ENCODE measurements at places on chromosomes 12 and 14. TPM values are rescaled to one million over a fixed set of nuclear protein-coding genes. Genes with fewer than 3 reads are reported as not detected.

The MSI1 gene
- total RNA-seq: 10.7 TPM

The ASIC1 gene
- total RNA-seq: 25.1 TPM

DNA sequence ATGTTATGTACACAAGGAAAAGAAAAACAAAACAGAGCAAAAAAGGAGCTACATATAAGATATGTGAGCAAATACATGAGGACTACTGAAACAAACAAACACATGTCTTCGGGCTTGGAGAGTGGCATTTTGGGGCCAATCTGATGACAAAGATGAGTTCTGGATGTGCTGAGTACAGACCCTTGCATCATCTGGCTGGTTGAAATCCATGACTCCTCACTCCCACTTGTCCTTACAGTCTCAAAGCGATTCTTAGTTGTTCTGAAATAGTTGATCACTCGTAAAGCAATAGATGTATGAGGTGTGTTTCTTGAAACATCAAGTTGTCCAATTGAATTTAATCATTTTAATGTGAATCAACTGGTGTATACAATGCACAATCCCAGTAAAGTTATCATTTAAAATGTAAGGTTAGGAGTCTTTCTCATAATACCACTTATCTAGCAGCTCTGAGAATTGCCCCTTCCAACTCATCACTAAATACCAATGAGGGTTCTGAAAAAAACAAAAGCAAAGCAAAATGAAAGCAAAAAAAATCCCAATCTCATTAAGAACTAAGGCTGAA is 136.9 kb downstream of the ITPR2 start:
- DNase-seq: no peak

DNA sequence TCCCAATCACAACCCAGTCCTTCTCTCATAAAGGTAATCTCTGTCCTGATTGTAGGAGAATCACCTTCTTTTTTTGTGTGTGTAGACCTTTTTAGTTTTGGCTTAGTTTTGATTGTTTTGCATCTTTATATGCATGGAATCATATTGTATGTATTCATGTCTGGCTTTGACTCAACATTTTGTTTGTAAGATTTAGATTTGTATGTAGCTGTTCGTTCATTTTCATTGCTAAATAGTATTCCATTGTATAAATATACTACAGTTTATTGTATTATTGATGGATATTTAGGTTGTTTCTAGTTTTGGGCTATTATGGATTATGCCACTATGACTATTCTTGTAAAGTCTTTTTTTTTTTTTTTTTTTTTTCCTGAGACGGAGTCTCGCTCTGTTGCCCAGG is 10.5 kb downstream of the ERC1 start:
- DNase-seq: no peak

DNA sequence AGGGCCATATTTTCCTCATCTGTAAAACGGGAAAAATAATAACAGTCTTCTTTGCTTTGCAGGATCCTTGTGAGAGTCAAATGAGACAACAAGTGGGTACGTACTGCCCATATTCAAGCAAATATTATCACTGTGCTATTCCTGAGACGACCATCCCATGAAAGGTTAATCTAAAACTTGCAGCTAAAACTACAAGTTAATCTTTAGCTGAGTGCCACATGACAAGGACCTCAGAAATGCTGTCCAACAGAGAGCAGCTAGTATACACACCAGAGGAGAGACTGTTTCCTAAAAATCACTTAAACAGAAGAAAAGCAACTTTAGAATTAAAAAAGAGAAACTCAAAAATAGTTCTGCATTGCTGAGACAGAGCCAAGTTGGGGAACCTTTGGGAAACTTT is 162.7 kb upstream of the TMTC2 start:
- no peak for DNase-seq

DNA sequence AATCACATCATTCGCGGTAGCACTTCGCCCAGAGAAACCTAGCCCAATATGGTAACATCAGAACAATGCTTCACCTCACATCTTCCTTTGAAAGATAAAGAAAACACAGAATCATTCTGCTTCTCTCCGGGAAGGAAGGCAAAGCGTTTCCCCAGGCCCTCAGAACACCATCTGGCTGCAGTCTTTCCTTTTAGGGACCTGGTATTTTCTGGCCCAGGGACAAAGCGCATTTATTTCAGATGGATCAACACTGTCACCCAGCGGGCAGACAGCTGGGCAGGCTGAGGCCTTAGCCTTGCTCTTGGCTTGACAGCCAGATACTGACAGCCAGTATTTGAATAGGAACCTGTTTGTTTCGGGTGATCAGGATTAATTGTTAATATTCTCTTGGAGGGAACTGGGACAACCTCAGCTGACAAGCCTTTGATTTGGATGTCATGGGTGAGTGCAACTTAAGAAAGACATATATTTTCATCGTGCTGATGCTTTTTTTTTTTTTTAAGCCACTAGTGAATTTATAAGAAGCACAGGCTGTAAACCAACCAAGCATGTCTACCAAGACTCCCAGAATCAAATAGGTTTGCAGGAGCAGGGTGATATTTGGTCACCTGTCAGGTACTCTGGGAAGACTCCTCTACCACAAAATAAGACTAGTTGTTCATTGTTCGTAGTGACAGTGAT is 118.9 kb downstream of the VEZT start:
- DNase-seq: peak; percentile 77

DNA sequence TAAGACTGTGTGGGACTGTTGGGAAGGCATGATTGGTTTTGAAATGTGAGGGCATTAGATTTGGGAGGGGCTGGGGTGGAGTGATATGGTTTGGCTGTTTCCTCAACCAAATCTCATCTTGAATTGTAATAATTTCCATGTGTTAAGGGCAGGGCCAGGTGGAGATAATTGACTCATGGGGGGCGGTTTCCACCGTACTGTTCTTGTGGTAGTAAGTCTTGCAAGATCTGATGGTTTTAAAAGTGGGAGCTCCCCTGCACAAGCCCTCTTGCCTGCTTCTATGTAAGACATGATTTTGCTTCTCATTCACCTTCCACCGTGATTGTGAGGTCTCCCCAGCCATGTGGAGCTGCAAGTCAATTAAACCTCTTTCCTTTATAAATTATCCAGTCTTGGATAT is 76.6 kb upstream of the PPFIA2 start:
- DNase-seq: no peak

DNA sequence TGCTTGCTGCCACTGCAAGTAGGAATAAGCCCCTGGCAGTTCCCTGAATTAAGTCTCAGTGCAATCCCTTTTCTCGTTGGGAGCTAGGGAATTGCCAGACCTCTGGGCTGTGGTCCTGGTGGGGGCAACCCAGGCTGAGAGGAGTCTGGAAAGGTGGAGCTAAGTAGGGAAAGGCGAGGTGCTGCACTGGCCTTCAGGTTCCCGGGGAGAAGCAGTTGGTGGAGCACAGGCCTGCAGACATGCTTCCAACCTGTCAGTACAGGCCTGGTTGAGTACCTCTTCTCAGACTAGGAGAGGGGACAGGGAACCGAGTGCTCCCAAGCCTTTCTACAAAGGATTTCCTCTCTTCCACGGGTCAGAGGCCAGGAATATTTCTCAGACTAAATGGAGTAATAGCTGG is 1.5 kb downstream of the NRIP2 start:
- DNase-seq: no peak

DNA sequence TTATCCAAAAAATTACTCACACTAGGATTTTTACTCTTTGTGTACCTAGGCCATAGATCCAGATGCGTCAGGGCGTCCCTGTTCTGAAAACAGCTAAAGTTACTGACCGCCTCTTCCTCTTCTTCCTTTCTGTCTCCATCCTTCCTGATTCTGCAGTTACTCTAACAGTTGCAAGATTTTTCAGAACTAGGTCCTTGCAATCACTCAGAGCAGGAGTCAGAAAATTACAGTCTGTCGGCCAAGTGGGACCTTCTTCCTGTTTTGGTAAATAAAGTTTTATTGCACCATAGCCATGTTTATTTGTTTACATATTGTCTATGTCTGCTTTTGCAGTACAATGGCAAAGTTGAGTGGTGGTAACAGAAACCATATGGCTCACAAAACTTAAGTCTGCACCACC is 25.6 kb upstream of the FGF6 start:
- no peak for DNase-seq

DNA sequence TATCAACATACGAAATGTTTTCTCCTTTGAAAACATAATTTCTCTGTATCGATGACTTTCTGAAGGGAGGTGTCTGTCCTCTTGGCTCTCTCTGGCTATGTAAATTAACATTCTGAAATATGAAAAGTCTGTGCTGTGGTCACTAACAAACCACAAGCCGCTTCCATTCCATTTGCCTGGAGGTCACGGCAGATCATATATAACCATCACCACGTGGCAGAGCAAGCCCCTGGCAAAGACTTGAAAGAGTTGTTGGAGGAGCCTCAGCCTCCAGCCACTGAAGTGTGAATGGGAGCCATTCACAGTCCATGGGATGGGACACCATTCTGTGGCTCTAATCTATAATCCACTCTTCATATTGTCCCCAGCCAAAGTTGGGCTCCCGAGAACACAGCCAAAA is 39.6 kb downstream of the CDKL1 start:
- DNase-seq: no peak

DNA sequence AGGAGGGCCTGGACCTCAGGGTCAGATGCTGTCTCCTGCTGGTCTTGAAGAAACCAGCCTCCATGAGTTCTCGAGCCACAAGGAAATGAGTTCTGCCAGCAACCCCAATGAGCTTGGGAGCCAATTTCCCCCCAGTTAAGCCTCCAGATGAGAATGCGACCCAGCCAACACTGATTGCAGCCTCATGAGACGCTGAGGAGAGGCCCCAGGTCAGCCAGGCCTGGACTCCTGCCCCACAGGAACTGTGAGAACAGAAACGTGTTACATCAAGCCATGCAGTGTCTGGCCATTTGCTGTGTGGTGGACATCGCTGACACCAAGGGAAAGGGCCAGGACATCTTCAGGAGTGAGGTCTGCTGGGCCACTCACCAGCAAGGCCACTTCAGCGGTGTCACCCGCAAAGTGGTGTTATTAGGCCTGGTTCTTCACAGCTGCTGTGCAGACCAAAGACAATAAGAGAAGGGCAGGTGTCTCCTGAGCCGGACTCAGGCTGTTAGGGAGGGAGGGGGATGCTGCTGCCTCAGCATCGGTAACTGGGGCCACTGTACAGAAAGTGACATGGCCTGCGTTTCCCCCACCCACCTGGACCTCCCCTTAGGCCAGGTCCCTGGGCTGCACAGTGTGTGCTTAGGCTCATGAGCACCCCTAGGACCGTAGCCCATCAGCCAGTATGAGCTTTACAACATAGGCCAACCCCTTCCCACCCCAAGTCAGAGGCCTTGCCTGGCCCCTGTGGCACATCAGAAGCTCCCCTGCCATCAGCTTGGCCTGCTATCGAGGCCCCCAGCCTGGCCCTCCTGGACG is 272.4 kb upstream of the RTL1 start:
- no peak for DNase-seq

- peak; percentile 57 for DNase-seq
Measured at GRCh38 chr14:92603309-92604242, 90.0 kb downstream of the RIN3 start.

DNA sequence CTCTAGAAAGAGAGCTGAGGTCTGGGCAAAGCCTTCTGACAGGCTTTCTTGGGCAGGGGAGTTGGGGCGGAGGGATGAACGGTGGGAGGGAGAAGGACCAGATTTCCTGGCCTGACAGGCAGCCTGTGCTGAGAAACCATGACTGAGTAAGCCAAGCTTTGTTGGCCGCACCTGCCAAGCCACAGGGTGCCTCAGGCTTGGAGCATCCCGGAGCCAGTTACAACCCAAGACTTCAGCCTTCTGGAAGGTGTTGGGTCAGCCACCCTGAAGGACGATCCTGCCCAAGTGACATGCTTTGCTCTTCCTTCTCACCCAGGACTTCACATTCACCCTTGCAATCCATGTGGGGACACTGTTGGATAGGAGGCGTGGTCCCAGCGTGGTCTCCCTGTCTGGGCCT is 21.0 kb upstream of the AQP2 start:
- no peak for DNase-seq

GRCh38 chr12:661720-662486 is 1.3 kb downstream of the NINJ2 start:
- peak; percentile 21 for DNase-seq

DNA sequence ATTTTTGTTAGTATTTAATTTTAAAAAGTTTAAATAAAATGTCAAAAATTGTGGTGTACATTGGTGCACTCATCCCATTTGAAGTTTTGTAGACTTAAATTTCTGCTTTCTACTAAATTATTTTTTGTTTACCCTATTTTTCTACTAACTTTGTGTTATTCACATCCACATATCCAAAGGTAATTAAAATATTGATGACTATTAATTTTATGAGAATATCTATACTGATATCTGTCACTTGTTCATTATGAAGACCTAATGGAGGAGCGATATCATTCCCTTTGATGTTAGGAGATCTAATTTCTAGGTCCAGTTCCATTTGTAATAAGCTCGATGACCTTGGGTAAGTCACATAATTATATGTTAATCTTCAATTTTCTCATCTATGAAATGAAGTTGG is 325.7 kb upstream of the STXBP6 start:
- DNase-seq: no peak

DNA sequence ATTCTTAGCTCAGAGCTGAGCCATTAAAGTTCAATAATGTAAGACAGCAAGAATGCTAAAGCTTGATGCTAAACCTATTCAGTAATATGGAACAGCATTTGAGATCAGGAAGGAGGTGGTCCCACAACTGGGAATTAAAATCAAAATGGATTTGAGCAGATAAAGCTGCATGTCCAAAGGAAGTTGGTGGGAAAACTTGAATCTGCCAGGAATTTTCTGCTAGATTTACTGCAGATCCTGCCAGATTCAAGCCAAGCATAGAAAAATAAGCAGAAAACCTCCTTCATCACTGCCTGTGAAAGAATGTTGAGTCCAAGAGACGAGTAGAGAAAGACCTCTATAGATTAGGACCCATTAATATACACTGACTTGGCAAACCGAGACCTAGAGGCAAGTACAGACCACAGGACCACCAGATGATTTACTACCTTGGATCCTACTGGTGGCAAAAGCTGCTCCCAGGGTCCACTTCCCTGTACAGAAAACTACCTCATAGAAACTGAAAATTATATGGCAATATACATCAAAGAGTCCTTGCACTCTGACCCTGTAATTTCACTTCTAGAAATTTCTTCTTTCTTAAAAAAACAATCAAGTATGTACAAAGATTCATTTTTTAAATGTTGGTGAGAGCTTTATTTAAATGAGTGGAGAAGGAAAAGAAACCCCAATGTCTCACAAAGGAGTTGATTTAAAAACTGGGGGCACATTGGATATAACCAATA is 263.2 kb downstream of the DAD1 start:
- no peak for DNase-seq

- DNase-seq: no peak
Measured at GRCh38 chr12:9868311-9868801, 798 bp downstream of the CLEC2B start.

GRCh38 chr14:22314183-22314820 is 274.7 kb downstream of the DAD1 start:
- DNase-seq: no peak

DNA sequence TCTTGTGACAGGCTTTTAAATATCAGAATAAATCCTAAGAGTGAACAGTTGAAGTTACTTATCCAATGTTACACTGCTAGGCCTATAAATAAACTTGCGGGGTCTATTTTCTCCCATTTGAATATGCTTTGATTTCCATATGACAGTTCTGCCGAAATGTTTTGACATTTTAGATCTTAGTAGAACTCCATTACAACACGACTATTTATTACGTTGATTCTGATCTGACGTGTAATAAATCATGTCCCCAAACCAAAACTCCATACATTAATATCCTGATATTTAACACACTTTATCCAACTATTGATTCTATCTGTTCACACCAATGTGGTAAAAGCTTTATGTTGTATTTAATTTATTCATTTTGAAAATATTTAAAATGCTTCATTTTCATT is 16.1 kb upstream of the NEMF start:
- no peak for DNase-seq

GRCh38 chr12:219891-220352 is 6.0 kb upstream of the SLC6A12 start:
- no peak for DNase-seq

Data from spinal cord (tissue), 10 donors.